H9 (cell line): ENCODE measurements at places on chromosomes 5 and 9. TPM values are rescaled to one million over a fixed set of nuclear protein-coding genes. Genes with fewer than 3 reads are reported as not detected.

DNA sequence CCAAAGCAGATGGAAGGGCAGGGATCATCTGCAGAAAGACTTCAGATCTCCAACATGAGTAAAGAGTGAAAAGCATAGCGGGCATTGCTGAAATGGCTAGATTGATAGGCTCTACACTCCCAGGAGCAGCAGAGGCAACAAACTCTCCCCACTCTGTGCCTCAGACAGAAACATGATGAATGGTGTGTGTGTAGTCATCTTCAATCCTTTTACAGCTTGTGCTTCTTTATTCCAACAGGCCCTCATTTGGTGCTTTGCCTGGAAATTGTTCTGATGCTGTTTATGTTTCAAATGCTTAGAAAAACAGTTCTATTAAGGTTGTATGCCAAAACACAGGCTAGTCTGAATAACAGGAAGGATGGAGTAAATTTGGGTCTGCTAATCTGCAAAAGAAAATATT is 176.2 kb downstream of the DMRTA1 start:
- no peak for DNase-seq
- no peak overlapping the region for H3K27ac ChIP-seq
- H3K4me3 ChIP-seq = no peak overlapping the region
- H3K4me1 ChIP-seq = no peaks in the 10 kb centered on the region
- H3K27me3 ChIP-seq = no peaks in the 10 kb centered on the region

DNA sequence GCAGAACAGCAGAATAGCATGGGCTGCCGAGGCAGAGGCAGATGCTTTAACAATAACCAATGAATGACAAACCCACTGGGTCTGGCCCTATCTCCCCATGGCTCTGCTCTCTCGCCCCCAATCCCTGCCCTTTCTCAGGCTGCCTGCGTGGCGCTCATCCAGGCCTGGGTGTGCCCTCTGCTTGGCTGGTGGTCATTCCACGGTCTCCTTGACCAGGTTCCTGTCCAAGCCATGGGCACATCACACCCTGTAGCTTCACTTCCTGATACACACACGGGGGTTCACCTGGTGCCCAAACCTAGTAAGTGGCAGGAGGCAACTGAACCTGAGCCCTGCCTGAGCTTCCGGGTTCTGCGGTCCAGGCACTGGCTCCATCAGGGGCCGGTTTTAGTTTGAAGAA is 87.6 kb downstream of the DAP start:
- no peak for DNase-seq
- H3K27ac ChIP-seq = no peak overlapping the region
- peaks cover 3% of the 10 kb centered on the region; the same call in 1 of the 3 replicates for H3K36me3 ChIP-seq
- H3K4me1 ChIP-seq = no peaks in the 10 kb centered on the region
- H3K27me3 ChIP-seq = no peaks in the 10 kb centered on the region

GRCh38 chr5:176185133-176185733 is 53.0 kb upstream of the SIMC1 start:
- no peak overlapping the region for H3K4me3 ChIP-seq
- DNase-seq = no peak

DNA sequence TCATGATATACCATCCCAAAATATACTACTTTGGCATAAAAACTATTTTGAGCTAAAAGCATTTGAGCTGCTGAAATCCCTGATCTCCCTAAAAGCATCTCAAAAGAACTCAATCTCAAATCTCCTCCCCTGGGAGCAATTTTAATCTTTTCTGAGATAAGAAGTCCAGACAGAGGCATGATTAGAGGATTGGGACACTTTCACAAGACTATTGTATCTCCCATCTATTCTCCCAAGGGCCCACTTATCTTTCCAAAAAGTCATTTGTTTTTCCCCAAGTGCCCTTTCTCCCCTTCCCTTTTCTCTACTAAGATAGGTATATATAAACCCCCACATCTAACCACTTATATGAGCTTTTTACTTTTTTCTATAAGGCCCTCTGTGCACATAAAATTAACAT is 79.7 kb downstream of the ALDH7A1 start:
- H3K36me3 ChIP-seq = no peaks in the 10 kb centered on the region
- no peak for DNase-seq
- peaks cover 3% of the 10 kb centered on the region; the same call in 1 of the 2 replicates for H3K4me1 ChIP-seq
- no peaks in the 10 kb centered on the region for H3K27me3 ChIP-seq

The C5orf52 gene
- not detected in 2 replicates for total RNA-seq

The NR5A1 gene
- total RNA-seq = 0.37 and 0.46 TPM in 2 replicates

DNA sequence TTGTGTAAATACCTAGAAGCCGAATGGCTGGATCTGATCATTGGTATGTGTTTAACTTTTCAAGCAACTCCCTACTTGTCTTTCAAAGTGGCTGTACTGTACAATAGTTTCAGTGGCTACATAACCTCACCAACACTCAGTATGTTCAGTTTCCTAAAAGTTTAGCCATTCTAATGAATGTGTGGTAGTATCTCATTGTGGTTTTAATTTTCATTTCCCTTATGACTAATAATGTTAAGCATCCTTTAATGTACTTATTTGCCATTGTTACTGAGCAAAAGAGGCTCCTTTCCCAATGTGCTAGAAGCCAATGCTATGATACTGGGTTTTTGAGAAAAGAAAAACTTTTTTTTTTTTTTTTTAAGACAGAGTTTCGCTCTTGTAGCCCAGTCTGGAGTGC is 27.8 kb upstream of the ALDOB start:
- DNase-seq = no peak
- H3K27ac ChIP-seq = no peak overlapping the region
- no peaks in the 10 kb centered on the region for H3K27me3 ChIP-seq
- peaks cover under 1% of the 10 kb centered on the region for H3K4me1 ChIP-seq
- peaks cover 3% of the 10 kb centered on the region; the same call in 2 of the 3 replicates for H3K36me3 ChIP-seq

GRCh38 chr5:9924614-9925013 is 294.5 kb upstream of the TAS2R1 start:
- peaks cover 22% of the 10 kb centered on the region for H3K36me3 ChIP-seq
- H3K4me3 ChIP-seq = no peak overlapping the region
- H3K27ac ChIP-seq = no peak overlapping the region
- H3K27me3 ChIP-seq = no peaks in the 10 kb centered on the region; the same call in 1 of the 2 replicates

The BTNL3 gene
- not detected in 2 replicates for total RNA-seq

The IL11RA gene
- total RNA-seq = 8.7 and 8.9 TPM in 2 replicates

The DBH gene
- not detected in 2 replicates for total RNA-seq

- H3K4me3 ChIP-seq = no peak overlapping the region
- peaks cover 2% of the 10 kb centered on the region; the same call in 1 of the 2 replicates for H3K4me1 ChIP-seq
- no peak overlapping the region for H3K27ac ChIP-seq
- H3K27me3 ChIP-seq = no peaks in the 10 kb centered on the region
Measured at GRCh38 chr5:131994090-131994489, 17.4 kb downstream of the ACSL6 start.

The ACSL6 gene
- total RNA-seq = 1.3 and 1.6 TPM in 2 replicates

DNA sequence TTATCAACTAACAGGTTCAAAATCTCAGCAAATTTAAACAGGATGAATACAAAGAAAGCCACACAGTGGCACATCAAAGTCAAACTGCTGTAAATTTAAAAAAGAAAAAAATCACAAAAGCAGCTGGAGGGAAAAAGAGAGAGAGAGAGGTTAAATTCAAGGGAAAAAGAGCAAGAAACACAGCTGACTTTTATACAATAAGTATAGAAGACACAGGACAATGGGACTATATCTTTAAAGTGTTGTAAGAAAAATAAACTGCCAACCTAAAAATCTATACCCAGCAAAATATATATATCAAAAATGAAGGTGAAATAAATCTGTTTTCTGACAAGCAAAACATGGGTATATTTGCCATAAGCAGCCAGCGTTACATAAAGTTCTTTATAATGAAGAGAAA is 261.5 kb downstream of the TLE1 start:
- peaks cover 46% of the 10 kb centered on the region for H3K36me3 ChIP-seq
- no peak overlapping the region for H3K4me3 ChIP-seq
